ENCODE measurements at places on chromosomes 4 and X. TPM values are rescaled to one million over a fixed set of nuclear protein-coding genes. Genes with fewer than 3 reads are reported as not detected.

IL1RAPL1 gene
- polyA plus RNA-seq, result 0.13 TPM

DNA sequence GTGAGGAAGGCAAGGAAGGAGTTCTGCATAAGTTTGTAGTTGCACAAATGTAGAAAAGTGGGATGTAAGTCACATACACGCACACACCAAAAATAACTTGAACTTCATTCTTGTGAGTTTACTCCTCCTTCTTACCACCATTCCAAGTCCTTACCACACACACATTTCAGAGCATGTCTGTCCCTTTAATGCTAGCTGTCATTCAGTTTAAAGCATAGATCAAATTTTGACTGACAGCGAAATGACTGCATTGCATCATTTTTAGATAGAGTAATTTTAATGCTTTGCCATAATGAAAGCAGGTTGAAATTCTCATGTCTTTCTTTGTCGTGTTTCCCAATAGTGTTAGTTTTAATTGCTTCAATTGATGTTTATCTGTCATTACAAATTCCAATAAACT lies 629.6 kb upstream of the HTR2C start:
- DNase-seq, result no peak

ZCCHC18 gene
- 8.8 TPM for polyA plus RNA-seq

GRCh38 chr4:188661502-188661901 lies 522.3 kb downstream of the TRIML1 start:
- no peak for DNase-seq

GLRA2 gene
- polyA plus RNA-seq, result not detected

GRCh38 chr4:56169061-56169460 lies 218.2 kb downstream of the AASDH start:
- DNase-seq, result no peak

SOD3 gene
- 4.9 TPM for polyA plus RNA-seq

- no peak for DNase-seq
Observed at GRCh38 chr4:109303140-109303496, 660 bp upstream of the COL25A1 start.

DNA sequence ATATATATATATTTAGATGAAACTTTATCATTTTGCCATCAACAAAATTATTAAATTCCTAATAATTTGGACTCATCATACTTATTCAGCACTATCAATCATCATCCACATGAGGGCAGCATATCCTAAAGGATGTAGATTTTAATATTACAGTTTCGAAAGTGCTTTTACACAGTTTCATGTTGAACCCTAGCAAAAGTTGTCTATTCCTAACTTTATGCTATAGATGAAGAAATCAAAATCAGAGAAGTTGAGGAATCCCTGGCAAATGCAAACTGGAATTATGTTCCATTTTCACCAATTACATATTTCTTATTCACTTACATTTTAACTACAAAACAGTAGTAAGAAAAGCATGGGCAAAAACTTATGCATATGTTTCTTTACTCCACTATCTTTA lies 36.6 kb upstream of the UGT2A1 start:
- DNase-seq, result no peak

- no peak for DNase-seq
Observed at GRCh38 chr4:60313611-60314178, 886.4 kb upstream of the ADGRL3 start.

- DNase-seq, result no peak
Observed at GRCh38 chr4:30768277-30768676, 48.1 kb downstream of the PCDH7 start.
